ENCODE measurements at places on chromosomes 2 and 18.

- DNase-seq: no peak
Measured at GRCh38 chr2:236603361-236604015, 33.9 kb downstream of the ACKR3 start.

DNA sequence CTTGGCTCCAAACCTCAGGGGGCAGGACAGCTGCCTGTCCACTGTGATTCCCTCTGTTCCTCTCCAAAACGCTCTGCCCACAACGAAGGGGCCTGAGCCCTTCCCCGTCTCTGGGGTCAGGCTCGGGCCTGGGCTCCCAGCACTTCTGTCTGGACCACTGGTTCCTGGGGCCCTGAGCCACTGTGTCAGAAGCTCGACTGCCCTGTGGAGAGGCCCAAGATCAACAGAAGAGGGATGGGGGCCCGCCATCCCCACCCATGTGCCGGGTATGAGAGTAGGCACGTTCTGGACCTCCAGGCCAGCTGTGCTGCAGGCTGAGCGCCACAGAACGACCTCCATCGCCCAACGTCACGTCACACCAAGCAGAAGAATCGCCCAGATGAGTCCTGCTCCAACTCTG is 119.9 kb upstream of the HS6ST1 start:
- DNase-seq: no peak

DNA sequence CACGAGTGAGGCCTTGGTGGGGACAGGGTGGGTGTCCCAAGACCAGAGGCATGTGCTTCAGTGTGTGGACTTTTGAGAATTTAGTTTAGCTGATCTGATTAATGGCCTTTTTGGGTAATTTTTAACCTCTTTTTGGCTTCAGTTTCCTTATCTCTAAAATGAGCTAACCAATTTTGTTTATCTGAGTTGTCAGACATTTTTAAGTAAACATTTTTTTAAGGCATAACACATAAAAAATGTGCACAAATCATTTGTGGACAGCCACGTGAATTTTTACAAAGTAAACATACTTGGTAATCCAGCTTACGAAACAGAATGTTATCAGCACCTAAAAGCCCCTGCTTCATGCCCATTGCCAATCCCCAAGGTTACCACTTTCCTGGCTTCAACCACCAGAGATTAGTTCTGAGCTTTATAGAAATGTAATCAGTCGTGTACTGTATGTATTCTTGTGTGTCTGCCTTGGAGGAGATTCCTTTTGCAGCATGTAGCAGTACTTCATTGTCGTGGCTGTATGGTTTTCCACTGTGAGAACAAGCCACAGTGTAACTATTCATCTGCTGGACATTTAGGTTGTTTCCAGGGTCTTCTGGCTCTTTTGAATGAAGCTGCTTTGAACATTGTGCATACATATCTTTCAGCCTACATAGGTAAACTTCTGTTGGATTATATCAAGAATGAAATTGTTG is 8.4 kb upstream of the INO80C start:
- DNase-seq: no peak

DNA sequence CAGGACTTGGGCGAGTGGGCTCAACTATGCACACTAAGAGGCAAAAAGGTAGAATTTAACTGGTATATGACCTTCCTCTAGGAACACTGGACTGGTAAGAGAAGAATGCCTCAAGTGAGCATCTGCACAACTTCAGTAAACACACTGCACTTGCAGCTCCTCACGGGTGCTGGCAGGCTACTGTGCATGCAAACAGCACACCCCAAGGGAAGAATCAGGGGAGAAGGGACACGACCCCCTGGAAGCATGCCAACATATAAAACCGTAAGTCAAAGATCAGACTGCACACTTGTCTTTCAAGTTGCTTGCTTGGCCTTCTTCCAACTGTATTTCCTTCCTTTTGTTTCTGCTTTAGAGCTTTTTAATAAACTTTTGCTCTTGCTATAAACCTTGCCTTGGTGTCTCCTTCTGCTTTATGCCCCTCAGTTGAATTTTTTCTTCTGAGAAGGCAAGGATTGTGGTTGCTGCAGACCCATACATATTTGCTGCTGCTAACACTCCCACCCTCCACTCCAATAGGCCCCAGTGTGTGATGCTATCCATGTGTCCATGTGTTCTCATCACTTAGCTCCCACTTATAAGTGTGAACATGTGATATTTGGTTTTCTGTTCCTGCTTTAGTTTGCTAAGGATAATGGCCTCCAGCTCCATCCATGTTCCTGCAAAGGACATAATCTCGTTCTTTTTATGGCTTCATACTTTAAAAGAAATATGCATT is 263.7 kb upstream of the SPOPL start:
- DNase-seq: no peak

GRCh38 chr2:66481100-66481549 is 46.2 kb downstream of the MEIS1 start:
- DNase-seq: no peak

DNA sequence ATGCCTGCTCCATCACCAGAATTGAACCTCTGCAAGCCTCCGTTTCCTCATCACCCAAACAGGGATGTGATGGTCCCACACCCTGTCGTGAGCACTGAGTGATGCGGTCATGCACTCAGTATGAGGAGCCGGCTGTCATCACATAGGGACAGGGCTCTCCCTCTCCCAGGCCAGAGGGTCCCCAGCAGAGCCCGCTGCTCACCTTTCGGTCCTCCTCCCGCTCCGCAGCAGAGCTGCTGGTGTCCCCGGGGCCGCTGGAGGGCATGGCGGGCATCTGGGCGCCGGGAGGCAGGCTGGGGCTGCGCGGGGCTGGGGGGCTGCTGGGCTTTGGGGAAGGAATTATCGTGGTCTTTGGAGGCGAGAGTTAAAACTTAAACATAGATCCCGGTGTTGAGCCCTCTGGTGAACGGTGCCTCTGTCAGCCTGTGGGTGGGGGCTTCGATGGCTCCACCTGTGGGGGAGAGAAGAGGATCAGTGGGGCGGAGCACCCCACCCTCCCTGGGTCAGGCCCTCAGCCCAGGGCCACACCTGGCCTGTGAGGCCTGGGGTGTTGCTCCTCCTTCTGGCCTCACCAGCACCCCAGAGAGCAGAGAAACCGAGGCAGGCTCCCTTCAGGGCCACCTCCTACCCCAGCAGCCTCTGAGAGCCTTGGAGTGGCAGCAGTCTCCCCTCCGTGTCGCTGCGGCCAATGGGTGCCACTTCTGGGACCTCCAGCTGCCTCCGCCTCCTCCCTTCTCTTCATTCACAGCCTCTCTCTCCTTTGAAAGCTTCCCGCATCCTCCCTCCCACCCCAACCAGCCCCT is 27.8 kb downstream of the DNMT3A start:
- DNase-seq: no peak

Measured in GOT3 (cell line).